ENCODE measurements at places on chromosomes 12 and 14. TPM values are rescaled to one million over a fixed set of nuclear protein-coding genes. Genes with fewer than 3 reads are reported as not detected.

DNA sequence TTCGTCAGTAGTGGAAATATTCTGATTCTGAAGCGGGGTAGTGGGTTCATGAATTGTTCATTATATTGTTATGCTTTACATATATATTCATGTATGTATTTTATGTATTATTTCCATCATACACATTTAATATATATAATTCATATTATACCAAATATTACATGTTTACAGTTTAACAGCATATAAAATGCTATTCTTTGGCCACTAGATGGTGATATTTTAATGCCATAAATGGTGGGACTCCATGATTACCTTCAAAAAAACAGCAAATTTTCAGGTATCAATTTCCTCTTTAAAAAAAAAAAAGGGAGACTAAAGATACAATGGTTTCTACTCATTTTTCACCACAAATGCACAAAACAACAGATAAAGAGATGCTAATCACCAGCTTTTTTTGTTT, 41.0 kb downstream of the BDKRB1 start:
- no peak for DNase-seq

DNA sequence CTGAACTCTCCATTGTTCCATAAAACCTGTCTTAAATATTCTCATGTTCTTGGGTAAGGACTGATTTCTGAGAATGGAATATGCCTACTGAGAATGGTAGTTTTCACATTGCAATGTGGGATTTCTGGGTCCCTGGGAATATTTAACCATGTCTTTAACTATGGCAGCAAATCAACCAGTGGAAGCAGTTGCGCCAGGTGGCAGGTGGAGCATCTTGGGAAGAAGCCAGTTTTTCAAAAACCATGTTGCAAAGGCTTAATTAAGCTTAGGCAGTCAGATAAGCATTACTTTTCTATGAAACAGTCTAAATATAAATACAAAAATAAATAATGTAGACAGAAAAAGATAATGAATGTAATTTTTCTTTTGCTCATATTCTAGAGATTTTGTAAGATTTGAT, 448.1 kb downstream of the ADAMTS20 start:
- no peak for DNase-seq

DNA sequence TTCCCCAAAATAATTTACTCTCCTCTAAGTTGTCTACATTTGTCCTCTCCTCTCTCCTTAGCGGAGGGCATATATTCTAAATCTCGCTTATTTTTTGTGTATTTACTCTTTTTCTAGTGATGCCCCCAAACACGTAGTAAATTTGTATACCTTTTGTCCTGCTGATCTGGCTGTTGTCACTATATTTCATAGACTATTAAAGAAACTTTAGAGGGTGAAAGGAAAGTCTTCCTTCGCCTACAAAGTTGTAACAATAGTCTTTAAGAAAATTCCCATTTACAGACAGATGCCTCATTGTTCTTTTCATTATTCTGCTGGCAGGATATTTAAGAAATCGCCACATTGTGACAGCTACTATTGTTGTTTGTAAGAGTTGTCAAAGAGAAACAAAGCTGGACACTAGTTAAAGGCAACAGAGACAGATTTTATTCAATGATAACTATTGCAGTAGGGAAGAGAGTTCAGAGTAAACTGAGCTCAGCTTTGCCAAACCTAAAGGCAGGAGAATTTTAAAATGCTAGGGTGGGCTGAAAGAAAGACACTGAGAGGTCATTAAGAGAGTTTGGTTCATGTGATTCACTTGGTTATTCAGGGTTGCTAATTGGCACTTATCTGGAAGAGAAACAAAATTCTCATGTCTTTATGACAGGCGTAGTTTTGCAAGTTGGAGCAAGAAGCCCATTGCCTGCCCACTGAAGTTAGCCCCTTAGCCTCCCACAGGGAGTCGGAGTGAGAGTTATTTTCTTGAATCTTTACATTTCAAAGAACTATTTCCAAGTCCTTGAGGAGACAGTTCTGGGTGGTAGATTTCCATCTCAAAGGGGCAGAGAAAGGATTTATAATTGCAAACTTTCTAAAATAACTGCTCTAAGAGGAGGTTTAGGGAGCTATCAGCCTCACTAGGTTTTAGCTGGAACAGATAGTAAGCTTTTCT, 1272.5 kb upstream of the SEL1L start:
- DNase-seq, result no peak

- DNase-seq, result no peak
Observed at GRCh38 chr14:92276074-92276473, 46.9 kb upstream of the SLC24A4 start.

DNA sequence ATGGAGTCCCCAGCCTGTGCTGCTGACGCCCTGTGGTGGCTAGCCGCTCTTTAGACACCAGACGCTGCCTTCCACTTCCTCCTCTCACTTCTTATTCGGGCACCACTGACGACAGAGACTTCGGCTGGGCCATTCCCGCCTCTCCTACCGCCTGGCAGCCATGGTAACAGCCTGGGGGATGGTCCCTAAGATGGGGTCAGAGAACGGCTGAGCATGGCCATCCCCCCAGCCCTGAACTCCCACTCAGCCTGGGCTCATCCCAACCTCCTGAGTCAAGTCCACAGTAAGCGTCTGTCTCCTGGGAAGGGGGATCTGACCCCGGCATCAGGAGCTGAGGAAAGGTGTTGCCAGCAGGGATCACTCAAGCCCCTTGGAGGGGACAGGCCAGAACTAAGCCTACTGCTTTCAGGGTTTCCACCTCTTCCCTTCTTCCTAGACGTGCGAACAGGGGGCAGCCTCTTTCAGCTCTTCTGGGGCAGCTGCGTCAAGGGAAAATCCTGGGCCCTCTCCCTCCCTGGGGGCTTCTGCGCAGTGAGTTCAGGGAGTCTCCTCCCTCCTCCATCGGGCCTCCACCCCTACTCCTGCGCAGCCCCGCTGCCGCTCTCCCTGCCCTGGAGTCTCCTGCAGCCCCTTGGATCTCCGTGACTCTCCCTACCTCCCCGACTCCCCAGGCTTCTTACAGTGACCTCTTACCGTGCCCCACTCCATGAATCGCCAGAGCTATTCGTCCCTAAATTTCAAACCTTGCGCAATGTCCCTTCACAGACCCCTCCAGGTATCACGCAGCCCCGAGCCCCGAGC, 643 bp upstream of the TAMALIN start:
- DNase-seq, result peak; percentile 59

- no peak for DNase-seq
Observed at GRCh38 chr12:117890137-117890536, 78.7 kb downstream of the KSR2 start.

DNA sequence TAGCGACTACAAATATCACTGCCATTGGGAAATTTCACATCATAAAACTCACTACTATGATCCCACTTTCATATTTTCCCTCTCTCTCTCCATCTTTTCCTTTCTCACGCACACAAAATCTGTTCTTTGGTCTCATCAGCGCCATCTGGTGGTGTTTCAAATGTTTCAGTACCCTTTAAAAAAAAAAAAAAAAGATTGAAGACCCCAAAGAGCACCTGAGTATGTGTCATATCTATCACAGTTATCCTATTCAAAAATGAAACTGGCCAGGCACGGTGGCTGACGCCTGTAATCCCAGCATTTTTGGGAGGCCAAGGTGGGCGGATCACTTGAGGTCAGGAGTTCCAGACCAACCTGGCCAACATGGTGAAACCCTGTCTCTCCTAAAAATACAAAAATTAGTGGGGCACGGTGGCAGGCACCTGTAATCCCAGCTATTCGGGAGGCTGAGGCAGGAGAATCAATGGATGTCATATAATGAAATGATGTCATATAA, 72.4 kb downstream of the TTC9 start:
- DNase-seq, result no peak

DNA sequence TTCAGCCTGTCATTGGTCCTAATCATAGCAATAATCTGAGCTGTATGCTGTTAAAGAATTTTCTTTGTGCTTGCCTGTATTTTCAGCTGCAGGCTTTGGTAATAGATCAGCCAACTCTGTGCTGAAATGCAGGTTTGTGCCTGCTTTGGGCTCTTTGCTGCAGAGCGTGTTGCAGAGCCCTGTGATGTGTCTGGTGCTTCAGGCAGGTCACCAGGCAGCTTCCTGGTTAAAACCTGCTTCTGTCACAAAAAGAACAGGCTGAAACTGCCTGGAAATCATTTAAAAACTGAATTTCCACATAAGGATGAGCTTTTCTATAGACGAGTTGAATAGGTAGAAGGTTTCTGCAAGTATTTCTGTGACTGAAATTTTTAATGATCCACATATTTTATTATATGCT, 3.1 kb downstream of the DIP2B start:
- no peak for DNase-seq

DNA sequence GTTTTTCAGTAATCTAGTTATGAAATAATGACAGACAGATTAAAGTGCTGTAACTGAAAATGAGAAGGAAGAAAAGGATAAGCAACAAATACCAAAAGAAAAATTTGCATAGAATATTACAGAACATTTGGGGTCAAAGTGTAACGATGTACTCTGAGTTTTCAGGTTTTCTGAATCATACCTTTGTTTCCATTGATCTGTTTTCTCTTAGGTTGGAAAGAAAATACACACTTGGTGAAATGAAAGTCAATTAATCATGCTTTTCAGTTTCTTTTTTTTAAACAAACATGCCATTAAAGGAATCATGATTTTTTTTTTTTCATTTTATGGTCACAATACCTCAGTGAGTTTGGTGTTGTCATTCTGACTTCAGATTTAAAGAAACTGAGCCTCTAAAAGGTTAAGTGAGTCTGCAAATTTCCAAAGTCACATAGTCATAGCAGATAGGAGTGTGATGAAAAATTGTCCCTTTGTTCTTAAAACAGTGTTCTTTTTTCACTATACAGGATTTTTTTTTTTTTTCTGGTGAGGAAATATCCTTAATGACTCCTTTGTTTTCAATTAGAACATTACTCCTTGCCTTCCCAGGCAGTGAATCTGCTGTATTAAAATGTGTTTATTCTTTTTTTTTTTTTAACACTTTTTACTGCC, 35.9 kb upstream of the PZP start:
- no peak for DNase-seq

DNA sequence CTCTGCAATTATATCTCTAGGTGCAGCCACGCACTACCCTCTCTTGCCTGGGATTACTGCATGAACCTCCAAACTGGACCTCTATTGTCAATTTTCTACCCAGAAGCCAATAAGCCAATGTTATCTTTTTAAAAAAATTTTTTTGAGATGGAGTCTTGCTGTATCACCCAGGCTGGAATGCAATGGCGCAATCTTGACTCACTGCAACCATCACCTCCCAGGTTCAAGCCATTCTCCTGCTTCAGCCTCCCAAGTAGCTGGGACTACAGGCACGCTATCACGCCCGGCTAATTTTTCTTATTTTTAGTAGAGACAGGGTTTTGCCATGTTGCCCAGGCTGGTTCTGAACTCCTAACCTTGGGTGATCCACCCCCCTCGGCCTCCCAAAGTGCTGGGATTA, 11.2 kb upstream of the PXN start:
- no peak for DNase-seq

GRCh38 chr12:132218527-132218875, 74.2 kb downstream of the NOC4L start:
- DNase-seq, result no peak

DNA sequence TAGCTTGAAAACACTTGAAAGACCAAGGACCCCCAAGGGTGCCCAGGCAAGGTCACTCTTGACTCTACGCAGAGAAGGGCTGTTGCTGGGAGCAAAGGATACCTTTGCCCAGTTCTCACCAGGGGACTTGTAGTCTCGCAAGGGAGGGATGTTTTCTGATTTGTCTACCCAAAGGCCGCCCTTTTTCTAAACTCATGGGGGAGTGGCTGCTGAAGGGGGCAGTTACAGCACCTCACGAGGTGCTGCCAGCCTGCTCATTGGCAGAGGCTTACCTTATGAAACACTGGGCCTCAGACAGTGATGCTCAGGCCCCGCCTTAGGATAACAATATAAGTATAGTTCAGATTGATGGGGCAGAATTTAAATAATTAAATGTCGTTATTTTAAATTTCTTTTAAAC, 107.0 kb downstream of the ETV6 start:
- DNase-seq, result no peak

- no peak for DNase-seq
Observed at GRCh38 chr12:6110006-6110405, 14.5 kb downstream of the VWF start.

GRCh38 chr12:81461163-81461562, 298.0 kb downstream of the PPFIA2 start:
- DNase-seq, result no peak

DNA sequence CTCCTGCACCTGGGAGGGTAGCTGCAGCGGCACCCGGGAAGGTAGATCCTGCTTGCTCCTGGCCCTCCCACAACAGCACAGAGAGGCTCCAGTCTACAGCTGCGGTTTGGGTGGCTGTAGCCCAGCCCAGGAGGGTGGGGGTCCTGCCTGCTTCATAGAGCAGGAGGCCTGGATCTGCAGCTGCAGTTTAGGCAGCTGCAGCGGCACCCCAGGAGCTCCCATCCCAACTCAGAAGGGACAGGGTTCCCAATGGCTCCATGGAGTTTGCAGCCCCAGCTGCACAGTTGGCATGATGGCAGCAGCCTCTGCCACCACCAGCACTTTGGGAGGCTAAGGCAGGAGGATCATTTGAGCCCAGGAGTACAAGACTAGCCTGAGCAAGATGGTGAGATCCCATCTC, 38.5 kb downstream of the TIMELESS start:
- no peak for DNase-seq

GRCh38 chr14:106507354-106507753, 981.0 kb downstream of the TMEM121 start:
- DNase-seq, result no peak

- DNase-seq, result no peak
Observed at GRCh38 chr14:24377657-24378056, 9.7 kb downstream of the NFATC4 start.

DNA sequence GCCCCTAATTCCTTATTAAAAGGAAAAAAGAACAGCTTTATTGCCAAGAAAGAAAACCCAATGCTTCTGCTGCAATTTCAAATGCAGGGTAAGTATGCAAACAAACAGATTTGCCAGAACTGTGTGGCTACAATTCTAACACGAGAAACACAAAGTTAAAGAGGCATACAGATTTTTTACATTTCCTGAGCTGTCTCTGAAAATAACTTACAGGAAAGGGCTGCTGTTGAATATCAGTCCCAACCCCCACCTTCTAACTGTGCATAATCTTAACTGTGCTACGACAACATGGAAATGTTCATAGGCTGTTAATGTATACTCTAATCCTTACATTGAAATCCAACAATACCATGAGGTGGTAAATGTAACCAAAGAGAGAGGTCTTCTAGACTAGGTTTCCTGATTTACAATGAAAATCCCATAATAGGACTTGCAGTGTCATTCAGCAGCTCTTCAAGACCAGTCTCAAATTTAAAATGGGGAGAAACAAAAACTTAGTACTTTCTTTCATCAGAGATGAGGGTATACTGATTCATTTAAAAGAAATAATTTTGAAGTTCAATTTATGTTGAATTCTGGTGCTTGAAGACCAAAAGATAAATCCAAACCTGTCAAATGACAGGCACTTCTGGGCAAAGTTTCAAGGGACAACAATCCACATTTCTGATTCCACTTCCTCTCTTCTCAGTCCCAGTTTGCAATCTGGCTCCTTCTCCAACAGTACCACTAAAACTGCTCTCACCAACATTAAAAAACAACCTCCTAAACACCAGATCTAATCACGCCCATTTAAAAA, 14.4 kb downstream of the FGD6 start:
- DNase-seq, result no peak

The TGFB3 gene
- 56.4 TPM for total RNA-seq

The WNT5B gene
- 0.17 TPM for total RNA-seq

The DEPDC4 gene
- total RNA-seq, result not detected

The NANOG gene
- not detected for total RNA-seq

The TMTC3 gene
- 6.4 TPM for total RNA-seq

The SERPINA10 gene
- total RNA-seq, result not detected

The GRIN2B gene
- not detected for total RNA-seq

Measured in gastrocnemius medialis (tissue), 4 donors.